ENCODE measurements at places on chromosomes 2 and 18.

- DNase-seq, result no peak
These were observed 121.8 kb downstream of the MAIP1 start for GRCh38 chr2:200077210-200077650.

GRCh38 chr18:34108206-34108605 is 116.5 kb downstream of the NOL4 start:
- DNase-seq, result no peak

- no peak for DNase-seq
These were observed 1003.8 kb upstream of the DDX18 start for GRCh38 chr2:116810645-116811044.

- no peak for DNase-seq
These were observed 127.5 kb downstream of the MC4R start for GRCh38 chr18:60245096-60245495.

DNA sequence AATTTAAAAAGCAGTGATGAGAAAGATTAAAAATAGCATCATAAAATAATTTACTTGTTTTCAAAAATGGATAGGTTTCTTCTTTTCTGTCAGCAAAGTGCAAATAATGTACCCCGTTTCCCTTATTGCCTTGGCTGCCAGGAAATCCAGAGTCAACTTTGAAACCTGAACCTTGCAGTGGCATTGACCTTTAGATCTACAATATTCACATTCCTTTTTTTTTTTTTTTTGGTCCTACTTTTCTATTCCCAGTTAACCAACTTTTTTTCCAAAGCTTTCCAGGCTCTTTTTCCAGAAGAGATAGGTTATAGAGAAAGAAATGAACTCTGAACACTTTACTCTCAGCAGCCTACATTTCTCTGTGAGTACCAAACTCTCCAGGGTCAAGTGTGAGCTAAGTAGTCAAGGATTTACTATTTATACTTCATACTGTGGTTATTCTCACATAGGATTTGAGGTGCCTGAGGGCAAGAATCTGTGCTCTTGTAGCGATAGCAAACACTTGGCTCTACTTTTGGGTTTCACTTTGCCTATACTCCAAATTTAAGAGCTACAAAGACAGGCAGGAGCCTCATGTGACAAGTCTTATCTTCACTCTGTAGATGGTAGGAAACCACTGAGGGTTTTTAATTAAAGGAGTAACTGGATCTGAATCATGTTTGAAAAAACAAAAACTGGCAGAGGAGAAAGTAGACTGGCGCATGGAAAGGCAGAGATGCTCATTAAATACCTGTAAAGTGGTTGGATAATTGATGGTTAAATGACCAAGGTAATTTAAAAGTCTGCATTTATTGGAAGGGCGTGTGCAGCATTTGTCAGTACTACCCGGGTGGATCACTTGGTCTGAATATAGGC is 63.2 kb upstream of the TMEM17 start:
- DNase-seq, result no peak

DNA sequence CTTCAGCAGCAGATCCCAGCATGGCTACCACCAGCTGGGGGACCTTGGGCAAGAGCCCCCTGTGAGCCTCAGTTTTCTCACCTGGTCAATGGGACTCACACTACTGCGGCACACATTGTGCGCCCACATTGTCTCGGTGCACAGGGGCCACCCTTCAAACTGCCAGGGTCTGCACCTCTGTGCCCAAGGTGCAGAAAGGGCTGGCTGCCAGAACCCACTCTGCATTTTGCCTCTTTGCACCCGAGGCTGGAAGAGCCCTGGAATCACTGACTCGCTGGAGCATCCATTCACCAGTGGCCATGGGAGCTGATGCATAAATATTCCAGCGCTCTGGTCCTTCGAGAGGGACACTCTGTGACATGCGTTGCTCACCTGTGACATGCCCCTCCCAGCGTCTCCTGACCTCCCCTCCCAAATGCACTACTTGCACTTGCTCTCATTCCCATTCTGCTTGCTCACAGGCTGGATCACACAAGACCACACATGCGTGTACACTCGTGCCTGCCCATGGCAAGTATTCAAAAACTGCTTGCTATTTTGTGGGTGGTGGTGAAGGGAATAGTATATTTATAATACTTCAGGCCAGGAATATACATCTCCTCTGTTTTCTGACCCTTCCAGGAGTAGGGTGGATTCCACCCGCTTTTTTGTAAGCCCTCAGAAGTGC is 18.8 kb upstream of the C1QL2 start:
- no peak for DNase-seq

- no peak for DNase-seq
These were observed 61.6 kb downstream of the COPS8 start for GRCh38 chr2:237147317-237147716.

DNA sequence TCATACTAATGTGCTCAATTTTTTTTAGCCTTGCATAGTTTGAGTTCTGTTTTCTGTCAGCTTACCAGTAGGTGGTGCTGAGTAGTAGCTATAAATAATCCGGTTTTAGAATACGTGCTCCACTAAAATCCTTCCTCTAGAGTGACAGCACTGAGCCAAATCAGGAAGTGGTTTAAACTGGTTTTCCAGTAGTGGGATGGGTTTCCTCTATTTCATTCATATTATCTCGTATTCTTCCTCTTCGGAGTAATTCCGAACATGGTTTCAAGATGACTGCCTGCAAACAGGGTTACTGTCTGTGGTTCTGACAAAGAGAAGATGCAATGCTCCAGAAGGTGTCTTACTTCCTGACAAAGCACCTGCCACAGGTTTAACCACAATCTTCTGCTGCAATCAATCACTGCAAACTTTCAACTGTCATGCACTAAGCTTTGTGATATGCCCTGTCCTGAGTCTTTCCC is 496.9 kb upstream of the VRK2 start:
- no peak for DNase-seq

DNA sequence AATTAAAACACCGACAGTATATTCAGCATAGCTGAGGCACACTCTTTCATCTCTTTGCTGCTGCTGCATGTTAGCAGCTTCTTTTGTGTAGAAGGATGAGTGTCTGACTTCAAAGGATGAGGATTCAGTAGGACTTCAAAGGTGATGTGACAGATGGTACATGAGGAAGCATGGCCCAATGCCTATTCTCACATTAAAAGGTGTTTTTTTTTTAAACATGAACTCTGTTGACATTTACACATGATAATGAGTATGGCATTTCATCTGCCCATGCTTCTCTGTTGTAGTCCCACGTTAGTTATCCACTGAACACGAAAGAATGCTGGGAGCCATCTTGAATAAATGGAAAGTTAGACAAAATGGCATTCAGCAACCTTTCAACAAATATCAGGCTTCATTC is 1950.8 kb upstream of the PIK3C3 start:
- no peak for DNase-seq

- DNase-seq, result no peak
These were observed 41.4 kb downstream of the DGKD start for GRCh38 chr2:233395687-233396086.

- DNase-seq, result no peak
These were observed 5.2 kb downstream of the PNKD start for GRCh38 chr2:218275371-218276072.

GRCh38 chr2:29060441-29060840 is 13.9 kb downstream of the PCARE start:
- DNase-seq, result no peak

DNA sequence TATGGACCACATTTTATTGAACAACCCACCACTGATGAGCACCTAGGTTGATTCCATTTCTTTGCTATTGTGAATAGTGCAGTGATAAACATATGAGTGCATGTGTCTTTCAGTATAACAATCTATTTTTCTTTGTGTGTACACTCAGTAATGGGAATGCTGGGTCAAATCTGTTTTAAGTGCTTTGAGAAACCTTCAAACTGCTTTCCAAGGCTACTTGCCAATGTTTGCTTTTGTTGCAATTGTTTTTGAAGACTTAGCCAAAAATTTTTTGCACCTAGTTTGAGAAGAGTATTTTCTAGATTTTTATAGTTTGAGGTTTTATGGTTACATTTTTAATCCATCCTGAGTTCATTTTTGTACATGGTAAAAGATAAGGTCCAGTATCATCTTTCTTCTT is 587.4 kb upstream of the SETBP1 start:
- no peak for DNase-seq

DNA sequence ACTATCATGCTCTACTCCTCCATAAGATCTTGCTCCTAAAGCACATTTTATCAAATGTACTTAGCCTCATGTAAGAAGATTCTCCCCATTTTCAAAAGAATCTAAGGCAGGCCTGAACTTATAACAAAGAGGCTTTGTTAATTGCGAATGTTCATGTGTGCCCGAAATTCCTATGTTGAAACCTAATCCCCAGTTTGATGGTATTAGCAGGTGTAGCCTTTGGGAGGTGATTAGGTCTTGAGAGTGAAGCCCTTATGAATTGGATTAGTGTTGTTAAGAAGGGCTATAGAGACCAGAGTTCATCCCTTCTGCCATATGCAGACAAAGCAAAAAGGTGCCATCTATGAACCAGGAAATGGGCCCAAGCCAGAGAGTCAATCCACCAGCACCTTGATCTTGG is 234.5 kb downstream of the PAX3 start:
- no peak for DNase-seq
